Activated CD4-positive, alpha-beta T cell treated with anti-CD3 and anti-CD28 coated beads for 4 hours (primary cell): ENCODE measurements at places on chromosomes 4 and X.

DNA sequence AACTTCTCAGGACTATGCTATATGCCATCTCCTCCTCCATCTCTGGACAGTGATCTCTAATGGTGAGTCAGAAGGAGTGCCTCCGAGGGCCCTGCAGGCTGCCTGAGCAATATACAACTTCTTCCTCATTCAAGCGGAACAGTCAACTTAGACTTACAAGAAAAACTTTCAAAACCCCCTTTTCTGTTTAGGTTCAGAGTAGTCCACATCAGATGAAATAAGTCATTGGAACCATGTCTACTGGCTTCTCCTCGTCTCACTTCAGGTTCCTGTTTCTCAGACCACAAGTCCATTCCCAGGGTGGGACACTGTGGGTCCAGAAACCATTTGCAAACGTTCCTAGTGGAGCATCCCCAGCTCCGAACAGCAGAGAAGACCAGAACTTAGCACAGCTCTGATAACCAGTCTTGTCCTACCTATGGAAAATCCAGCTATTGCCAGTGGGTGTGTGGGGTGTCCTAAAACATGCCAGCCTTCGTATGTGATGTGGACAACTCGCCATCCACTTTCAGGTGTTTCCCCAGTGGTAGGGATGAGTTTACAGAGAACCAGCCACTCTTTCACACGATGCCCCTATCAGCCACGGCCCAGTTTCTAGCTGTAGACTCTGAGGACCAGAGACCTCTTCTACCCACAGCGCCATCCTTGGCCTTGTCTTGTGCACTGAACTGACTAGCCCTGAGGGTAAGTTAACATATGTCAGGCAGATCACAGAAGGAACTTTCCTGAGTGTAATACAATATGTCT is 32.7 kb upstream of the NKRF start:
- no peak for DNase-seq

- no peak for DNase-seq
Measured at GRCh38 chr4:61275241-61275640, 75.1 kb downstream of the ADGRL3 start.

DNA sequence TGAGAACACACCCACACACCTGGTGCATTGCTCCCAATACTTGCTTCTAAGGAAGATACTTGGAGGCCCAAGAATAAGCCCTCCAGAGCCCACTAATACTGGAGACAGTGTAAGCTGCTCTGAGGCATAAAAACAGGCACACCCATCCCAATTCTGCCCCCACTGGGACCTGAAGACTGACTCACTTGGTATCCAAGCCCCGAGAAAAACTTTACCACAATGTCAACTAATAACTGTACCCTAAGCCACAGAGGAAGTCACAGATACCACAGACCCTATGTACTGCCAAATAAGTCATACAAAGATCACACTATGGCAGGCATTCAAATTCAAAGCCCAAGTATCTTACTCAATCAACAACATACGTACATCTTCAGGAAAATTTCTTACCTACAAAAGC is 398.2 kb upstream of the SPANXN1 start:
- DNase-seq, result no peak

DNA sequence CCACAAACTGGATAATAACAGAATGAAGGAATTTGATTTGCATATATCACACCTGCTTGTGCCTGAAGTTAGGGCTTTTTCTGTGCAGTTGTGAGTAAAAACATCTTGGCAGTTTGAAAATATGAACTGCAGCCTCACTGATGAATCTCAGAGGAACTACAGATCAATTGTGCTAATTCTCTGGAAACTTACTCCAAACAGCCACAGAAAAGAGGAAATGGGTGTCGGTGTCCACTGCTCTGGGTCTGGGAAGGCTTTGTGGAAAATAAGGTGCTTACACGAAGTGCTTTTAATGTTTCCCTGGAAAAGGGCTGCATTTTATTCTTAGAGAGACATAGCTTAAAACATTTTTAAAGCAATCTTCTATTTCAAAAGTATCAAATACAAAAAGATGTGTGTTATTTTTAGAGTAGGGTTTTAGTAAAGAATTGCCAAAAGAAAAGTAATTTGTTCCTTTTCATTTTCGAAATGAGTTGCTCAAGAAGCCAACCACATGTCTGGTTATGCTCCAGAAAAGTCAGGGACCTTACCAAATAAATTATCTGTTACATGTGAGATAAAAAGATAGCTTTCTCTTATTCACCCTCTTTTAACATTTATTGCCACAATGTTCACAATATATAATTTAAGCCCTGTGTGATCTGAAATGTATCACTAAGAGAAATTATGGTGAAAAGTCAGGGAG is 240.1 kb downstream of the FRAS1 start:
- DNase-seq, result no peak

DNA sequence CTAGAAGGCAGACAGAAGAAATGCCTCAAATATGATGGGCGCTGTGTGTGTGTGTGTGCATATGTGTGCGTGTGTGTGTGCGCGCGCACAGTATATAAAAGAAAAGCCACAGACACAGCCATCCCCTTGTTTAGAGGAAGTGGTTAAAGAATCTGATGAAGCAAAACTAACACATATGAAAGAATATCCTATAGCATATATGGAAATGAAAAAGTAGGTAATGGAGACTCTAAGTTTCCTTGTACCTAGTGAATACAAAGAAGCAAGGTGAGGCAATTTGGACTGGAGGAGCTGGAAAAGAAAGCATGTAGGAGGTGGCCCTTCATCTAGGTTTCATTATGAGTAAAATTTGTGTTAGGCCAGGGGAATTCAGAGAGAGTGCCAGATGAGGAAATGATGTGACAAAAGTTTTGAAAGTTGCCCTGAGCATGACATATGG is 58.6 kb upstream of the MCF2 start:
- DNase-seq, result peak; percentile 1

GRCh38 chr4:188986271-188986689 is 847.0 kb downstream of the TRIML1 start:
- no peak for DNase-seq

GRCh38 chrX:136202889-136203288 is 48.3 kb downstream of the MAP7D3 start:
- no peak for DNase-seq

- no peak for DNase-seq
Measured at GRCh38 chr4:98508829-98509598, 149.4 kb downstream of the TSPAN5 start.

DNA sequence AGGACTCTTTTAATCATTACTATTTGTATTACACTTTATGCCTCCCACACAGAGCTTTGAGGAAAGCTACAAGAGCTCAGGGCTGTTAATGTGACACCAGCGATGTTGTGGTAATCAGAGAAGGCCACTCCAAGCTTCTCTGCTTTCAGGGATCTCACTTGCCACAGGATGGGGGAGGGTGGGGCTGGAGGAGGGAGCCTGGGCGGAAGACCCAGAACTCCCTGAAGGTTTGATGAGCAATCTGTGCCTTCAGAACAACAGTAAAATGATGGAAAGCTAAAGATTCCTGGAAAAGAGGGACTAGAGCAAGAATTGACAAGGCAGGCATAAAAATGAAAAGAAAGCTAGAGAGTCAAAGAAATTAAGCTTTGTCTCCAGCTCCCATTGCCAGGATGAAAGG is 75.6 kb downstream of the MAML3 start:
- no peak for DNase-seq

- no peak for DNase-seq
Measured at GRCh38 chrX:12309744-12310076, 171.4 kb downstream of the FRMPD4 start.

- no peak for DNase-seq
Measured at GRCh38 chr4:57418133-57418532, 307.9 kb upstream of the IGFBP7 start.

DNA sequence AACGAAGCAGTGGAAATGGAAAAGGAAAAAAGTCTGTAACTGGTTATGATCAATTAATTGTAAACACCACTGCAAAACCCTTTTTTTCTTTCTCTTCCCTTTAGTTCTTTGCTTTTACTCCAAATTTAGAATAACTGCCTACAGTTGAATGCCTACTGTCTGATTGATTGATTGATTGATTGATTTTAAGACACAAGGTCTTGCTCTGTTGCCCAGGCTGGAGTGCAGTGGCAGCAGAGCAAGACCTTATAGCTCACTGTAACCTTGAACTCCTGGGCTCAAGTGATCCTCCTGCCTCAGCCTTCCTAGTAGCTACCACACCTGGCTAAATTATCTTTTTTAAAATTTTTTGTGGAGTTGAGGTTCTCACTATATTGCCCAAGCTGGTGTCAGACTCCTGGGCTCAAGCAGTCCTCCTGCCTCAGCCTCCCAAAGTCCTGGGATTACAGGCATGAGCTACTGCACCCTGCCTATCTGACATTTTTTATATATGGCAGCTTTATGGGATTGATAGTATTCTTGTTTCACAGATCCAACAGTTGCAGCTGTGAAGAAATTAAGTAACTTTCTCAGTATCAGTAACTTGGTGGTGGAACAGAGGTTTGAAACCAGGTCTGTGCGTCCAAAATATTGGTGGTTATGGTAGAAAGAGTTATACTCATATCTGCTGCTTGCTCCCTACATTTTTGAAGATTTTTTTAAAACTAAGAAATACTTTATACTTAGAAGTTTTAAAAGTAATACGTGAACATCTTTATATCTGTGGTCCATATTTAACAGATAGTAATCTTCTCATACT is 12.4 kb downstream of the UBE2K start:
- DNase-seq, result no peak

DNA sequence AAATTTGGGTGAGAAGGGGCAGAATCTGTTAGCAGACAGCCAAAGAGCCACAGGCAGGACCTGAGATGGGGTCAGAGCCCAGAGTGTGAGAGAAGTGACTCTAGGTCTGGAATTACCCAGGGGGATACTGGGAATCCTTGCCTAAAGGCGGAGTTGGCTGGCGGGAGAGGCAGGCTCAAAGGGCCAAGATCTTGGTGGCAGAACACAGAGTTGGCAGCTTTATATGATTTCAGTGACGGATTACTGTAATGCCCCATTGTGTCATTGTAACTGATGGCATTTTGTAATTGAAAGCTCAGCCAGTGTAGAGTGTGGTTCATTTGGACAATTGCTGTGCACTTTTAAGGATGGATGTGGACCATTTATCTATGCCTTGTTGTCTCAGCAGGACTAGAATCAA is 77.3 kb downstream of the SMIM20 start:
- no peak for DNase-seq

GRCh38 chrX:71282514-71283402 is 677 bp upstream of the NONO start:
- peak; percentile 32 for DNase-seq

DNA sequence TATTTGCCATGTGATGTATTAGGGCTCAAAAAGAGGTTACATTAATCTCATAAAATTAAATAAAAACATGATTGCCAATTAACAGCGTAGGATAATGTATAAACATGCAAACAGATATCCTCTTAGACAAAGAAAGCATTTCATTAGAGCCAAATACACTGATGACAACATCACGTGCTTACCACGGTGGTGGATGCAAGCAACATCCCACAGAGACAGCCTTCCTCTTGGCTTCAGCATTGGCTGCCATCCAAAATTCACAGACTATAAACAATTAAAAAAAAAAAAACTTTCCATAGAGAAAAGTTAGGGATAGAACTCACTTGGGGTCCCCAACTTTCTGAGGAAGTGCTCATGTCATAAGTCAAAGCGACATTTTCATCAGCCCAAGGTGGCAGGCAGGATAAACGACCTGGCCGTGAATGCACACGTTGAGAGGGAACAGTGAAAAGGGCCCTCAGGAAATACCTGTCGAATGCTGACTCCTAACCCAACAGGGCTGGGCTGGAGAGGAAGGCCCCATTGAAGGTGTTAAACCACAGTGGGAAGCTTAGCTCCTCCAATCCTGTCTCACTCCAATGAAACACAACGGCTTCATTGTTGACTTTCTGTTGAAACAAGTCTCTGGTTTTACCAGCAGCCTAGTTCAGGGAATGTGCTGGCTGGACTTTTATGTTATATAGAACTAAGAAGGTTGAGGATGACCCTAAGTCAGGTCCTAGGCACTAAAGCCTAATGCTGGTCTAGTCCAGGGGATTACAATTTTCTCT is 48.4 kb downstream of the IDS start:
- no peak for DNase-seq

- DNase-seq, result no peak
Measured at GRCh38 chrX:67692246-67692645, 148.4 kb downstream of the AR start.

DNA sequence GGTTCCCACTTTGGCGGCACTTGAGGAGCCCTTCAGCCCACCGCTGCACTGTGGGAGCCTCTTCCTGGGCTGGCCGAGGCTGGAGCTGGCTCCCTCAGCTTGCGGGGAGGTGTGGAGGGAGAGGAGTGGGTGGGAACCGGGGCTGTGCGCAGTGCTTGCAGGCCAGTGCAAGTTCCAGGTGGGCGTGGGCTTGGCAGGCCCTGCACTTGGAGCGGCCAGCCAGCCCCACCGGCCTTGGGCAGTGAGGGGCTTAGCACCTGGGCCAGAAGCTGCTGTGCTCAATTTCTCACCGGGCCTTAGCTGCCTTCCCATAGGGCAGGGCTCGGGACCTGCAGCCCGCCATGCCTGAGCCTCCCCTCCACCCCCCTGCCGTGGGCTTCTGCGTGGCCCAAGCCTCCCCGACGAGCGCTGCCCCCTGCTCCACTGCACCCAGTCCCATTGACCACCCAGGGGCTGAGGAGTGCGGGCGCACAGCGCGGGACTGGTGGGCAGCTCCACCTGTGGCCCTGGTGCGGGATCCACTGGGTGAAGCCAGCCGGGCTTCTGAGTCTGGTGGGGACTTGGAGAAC is 474.3 kb downstream of the MID1IP1 start:
- DNase-seq, result no peak

GRCh38 chr4:81152839-81153713 is 61.9 kb downstream of the PRKG2 start:
- DNase-seq, result no peak

GRCh38 chr4:152684007-152684406 is 4.2 kb upstream of the TMEM154 start:
- DNase-seq, result no peak

- no peak for DNase-seq
Measured at GRCh38 chr4:78247536-78248285, 190.6 kb downstream of the FRAS1 start.

- no peak for DNase-seq
Measured at GRCh38 chrX:29746326-29746725, 469.0 kb upstream of the MAGEB2 start.

- DNase-seq, result no peak
Measured at GRCh38 chr4:2642968-2643367, 106.5 kb downstream of the FAM193A start.

DNA sequence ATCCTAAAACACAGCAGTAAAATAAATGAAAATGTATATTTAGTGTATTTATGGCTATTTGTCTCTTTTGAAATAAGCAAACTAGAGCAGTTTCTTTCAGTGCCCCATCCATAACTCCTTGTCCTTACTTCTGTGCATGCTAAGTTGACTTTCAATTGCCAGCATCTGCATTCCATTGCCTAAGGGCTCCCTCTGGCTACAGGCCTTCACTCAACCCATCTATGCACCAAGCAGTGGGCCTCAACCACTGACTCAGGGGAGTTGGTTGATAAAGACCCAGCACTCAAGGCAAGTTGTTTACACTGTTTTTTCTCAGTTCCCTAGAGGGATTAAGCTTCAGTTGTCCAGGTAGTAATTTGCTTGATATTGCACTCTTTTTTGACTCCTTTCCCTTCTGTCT is 265.7 kb downstream of the IQCM start:
- no peak for DNase-seq
